ENCODE measurements at places on chromosomes 1 and 21. TPM values are rescaled to one million over a fixed set of nuclear protein-coding genes. Genes with fewer than 3 reads are reported as not detected.

DNA sequence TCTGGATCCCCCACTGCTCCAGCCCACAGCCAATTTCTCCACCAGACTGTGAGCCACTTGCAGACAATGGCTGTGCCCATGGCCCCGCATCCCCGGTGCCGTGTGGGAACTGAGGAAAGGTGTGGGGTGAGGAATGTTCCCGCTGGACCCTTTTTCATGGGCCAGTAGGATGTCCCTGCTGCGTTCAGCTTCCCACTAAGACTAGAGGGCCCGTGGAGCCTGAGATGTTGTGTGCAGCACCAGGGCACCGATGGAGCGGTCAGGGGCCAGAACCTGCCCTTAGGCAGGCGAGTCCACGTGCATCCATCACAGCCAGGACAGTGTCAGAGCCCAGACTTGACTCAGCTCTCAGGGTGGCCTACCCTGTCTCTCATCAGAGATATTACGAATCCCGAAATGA is 105.7 kb upstream of the COL6A1 start:
- no peaks in the 10 kb centered on the region for H3K27me3 ChIP-seq
- no peaks in the 10 kb centered on the region for H3K36me3 ChIP-seq
- DNase-seq, result no peak
- H3K4me1 ChIP-seq, result peaks cover 16% of the 10 kb centered on the region
- H3K4me3 ChIP-seq, result no peak overlapping the region

- H3K27me3 ChIP-seq, result no peaks in the 10 kb centered on the region
- peaks cover 20% of the 10 kb centered on the region for H3K4me1 ChIP-seq
- H3K27ac ChIP-seq, result no peak overlapping the region
- peak; percentile 69 for DNase-seq
- H3K36me3 ChIP-seq, result no peaks in the 10 kb centered on the region
- H3K4me3 ChIP-seq, result no peak overlapping the region
Observed at GRCh38 chr1:14659913-14660312, 61.4 kb downstream of the KAZN start.

DNA sequence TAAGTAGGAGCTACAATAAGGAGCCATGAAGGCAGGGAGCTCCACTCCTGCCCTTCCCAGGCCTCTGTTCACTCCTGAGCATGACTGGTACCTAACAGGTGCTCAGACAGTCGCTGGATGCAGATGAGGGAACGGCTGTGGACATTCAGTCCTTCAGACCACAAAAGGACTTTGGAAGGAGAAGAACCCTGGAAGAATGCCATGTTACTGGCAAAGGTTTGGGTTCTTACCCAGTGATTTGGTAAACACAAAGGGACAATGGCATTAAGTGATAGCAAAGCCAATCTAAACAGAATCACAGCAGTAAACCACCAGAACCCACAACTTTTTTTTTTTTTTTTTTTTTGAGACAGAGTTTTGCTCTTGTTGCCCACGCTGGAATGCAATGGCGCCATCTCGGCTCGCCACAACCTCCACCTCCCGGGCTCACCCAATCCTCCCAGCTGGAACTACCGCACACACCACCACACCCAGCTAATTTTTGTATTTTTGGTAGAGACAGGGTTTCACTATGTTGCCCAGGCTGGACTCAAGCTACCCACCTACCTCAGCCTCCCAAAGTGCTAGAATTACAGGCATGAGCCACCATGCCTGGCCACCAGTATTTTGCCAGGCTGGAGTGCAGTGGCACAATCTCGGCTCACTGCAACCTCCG is 7.5 kb upstream of the CBR3 start:
- no peaks in the 10 kb centered on the region for H3K4me1 ChIP-seq
- H3K4me3 ChIP-seq, result no peak overlapping the region
- H3K27me3 ChIP-seq, result no peaks in the 10 kb centered on the region
- no peak overlapping the region for H3K27ac ChIP-seq
- no peaks in the 10 kb centered on the region for H3K36me3 ChIP-seq
- DNase-seq, result no peak

DNA sequence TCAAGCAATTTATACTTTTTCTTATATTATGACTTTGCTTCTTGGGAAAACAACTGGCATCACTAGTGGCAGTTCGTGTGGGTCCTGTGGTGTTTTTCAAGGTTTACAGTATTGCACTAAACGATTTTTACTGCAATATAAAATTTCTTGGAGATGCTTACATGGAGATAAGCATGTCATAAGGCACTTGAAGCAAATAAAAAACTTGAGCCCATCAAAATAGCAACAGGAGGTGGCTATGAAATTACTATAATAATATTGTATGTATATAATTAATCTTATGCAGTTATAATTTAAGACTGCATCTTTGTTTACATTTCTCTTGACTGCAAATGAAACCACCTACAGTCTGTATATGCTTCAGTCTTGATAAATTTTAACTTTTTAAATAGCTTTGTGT is 29.3 kb upstream of the CHAF1B start:
- H3K4me3 ChIP-seq, result no peak overlapping the region
- DNase-seq, result no peak
- peaks cover 38% of the 10 kb centered on the region for H3K36me3 ChIP-seq
- no peaks in the 10 kb centered on the region for H3K27me3 ChIP-seq
- H3K27ac ChIP-seq, result no peak overlapping the region
- H3K4me1 ChIP-seq, result no peaks in the 10 kb centered on the region

CFAP57 gene
- total RNA-seq, result 0.20 TPM

DNA sequence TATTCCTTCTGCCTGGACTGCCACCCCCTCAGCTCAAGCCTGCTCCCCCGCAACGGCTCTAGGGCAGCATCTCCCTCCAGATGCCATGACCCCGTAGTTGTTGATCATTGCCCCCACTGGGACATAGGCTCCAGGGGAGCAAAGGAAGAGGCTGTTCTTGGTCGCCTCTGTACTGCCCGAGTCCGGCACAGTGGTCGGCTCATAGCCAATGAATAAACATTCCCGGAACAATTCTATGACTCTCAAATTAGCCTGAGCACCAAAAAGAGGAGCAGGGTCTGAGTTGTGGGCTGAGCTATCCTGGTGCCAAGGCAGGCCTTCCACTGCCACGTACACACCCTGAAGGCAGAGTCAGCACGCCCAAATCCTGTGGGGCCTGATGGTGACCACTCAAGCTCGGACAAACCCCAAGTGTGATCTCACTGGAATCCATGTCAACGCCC is 33.1 kb downstream of the CAPZB start:
- no peak overlapping the region for H3K27ac ChIP-seq
- H3K4me3 ChIP-seq, result no peak overlapping the region
- H3K4me1 ChIP-seq, result peaks cover 56% of the 10 kb centered on the region

- no peak for DNase-seq
- H3K4me3 ChIP-seq, result no peak overlapping the region
- no peaks in the 10 kb centered on the region for H3K27me3 ChIP-seq
- no peak overlapping the region for H3K27ac ChIP-seq
- H3K4me1 ChIP-seq, result peaks cover 17% of the 10 kb centered on the region
Observed at GRCh38 chr1:94980582-94981574, 54.0 kb upstream of the CNN3 start.

OPRD1 gene
- 0.79 TPM for total RNA-seq

SLAMF7 gene
- total RNA-seq, result not detected

GRCh38 chr1:153366261-153366660 is 8.6 kb downstream of the S100A9 start:
- H3K4me3 ChIP-seq, result no peak overlapping the region
- H3K27ac ChIP-seq, result no peak overlapping the region
- peaks cover 48% of the 10 kb centered on the region for H3K27me3 ChIP-seq

DNA sequence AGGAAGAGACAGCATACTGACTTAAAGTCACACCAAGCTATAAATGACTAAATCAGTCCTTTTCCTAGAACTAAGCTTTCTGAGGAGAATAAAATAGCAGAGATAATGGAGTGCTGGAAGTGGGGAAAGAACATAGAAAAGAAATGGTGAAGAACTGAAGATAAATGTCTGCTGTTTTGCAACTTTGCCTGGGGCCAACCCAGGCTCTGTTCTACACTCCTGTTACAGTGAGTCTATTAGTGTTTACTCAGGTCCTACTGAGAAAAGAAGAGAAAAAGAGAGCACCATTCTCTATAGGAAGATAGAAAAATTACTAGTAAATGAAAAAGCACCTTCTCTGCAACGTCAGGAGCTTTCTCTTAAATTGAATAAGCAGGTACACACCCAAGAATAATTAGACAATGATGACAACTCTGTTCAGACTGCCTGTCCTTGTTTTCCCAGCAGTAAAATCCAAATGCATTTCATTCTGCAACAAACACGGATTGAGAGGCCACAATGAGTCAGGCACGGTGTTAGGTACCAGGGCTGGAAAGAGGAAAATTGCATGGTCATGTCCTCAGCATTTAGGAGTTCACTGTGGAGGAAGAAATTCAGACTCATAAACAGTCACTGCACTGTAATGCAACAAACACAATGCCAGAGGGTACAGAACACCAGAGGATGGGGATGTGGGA is 139.4 kb upstream of the CAMK1G start:
- H3K27me3 ChIP-seq, result peaks cover 18% of the 10 kb centered on the region
- no peaks in the 10 kb centered on the region for H3K36me3 ChIP-seq
- DNase-seq, result no peak

CFAP74 gene
- not detected for total RNA-seq

GRCh38 chr1:150972417-150972940 is 2.2 kb downstream of the CERS2 start:
- H3K27me3 ChIP-seq, result no peaks in the 10 kb centered on the region
- no peak for DNase-seq
- H3K4me3 ChIP-seq, result peak overlapping the region; percentile 94
- peaks cover 17% of the 10 kb centered on the region for H3K36me3 ChIP-seq

- no peaks in the 10 kb centered on the region for H3K4me1 ChIP-seq
- H3K4me3 ChIP-seq, result no peak overlapping the region
- H3K27ac ChIP-seq, result no peak overlapping the region
- H3K27me3 ChIP-seq, result no peaks in the 10 kb centered on the region
Observed at GRCh38 chr1:54173681-54174080, 20.9 kb upstream of the CDCP2 start.

DNA sequence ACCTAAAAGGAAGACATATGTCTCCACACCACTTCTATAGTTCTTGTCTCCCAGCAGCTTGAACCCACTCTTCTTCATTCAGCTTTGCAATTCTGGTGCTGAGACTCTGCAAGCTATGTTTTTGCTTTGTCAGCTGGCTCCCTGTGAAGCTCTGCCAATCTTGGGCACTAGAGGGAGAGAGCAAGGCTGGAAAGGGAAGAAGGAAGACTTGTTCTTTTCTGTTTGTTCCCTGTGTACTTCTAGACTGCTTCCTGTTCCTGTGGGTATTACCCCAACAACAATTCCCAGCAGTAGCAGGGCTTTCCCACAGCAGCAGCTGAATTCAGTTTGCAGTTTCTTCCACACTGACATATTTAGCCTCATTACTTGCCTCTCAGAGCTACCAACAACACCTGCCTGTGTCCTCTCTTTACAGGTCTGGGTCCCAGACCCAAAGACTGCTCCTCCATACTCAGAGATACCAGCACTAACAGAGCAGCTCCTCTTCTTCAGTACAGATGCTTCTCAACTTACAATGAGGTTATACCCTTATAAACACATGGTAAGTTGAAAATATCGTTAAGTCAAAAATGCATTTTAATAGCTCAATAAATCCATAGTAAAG is 275.2 kb upstream of the NEGR1 start:
- no peak overlapping the region for H3K4me3 ChIP-seq
- no peaks in the 10 kb centered on the region for H3K36me3 ChIP-seq
- no peaks in the 10 kb centered on the region for H3K27me3 ChIP-seq

DNA sequence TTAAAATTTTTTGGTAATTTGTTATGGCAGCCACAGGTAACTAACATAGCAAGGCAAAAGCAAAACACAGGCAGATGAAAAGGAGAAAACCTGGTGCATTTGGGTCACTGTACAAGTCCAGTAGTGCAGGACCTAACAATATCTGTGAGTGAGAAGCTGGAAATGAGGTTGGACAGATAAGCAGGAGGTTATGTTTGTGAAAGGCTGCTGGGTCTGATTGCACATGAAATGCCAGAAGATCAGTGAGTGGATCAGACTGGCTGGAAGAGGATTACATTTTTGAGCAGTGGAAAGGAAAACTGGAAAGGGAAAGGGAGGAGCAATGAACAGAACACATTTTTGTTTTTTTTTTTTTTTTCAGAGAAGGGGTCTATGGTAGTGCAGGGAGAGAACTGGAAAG is 73.6 kb downstream of the CYYR1 start:
- H3K36me3 ChIP-seq, result no peaks in the 10 kb centered on the region
- no peaks in the 10 kb centered on the region for H3K27me3 ChIP-seq
- DNase-seq, result no peak
- H3K4me3 ChIP-seq, result no peak overlapping the region
- peaks cover 13% of the 10 kb centered on the region for H3K4me1 ChIP-seq

Measured in A673 (cell line).